ENCODE measurements at places on chromosomes 5 and 9.

GRCh38 chr9:122389799-122390481 lies 19.1 kb downstream of the PTGS1 start:
- ATAC-seq: peak; percentile 61

DNA sequence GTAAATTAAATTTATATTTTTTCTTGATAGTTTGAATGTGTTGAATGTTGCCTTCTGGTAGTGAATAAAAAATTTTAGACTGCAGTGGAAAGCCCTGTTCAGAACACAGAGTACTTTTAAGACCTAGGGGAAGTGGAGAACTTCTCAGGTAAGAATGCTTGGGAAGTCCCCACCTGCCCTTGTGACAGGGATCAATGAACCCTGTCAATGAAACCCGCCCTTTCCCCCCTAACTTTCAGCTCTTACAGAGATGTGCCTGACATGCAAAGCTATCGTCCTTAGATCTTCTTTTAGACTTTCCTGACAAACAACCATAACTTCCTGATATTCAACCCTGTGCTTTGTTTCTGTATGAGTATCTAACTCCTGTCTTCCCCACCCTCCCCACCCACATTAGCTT lies 562.7 kb downstream of the TLE4 start:
- ATAC-seq: no peak

DNA sequence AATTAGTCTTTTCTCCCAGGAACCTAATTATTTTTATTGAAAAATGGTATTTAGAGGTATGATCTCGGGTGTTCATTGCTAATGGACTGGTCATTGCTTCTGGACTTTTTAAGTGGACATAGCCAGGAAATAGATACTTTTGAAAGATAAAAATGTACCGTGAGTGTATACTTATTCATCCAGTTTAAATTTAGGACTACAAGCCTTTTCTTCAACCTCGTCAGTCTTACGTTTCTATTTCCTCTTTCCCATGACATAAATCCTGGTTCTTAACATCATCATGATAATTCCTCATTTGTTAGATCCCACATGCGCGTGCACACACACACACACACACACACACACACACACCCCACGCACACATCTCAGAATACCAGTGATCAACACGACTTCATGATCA lies 15.1 kb downstream of the PDE8B start:
- ATAC-seq: no peak

GRCh38 chr5:142219146-142219545 lies 105.7 kb downstream of the SPRY4 start:
- no peak for ATAC-seq

DNA sequence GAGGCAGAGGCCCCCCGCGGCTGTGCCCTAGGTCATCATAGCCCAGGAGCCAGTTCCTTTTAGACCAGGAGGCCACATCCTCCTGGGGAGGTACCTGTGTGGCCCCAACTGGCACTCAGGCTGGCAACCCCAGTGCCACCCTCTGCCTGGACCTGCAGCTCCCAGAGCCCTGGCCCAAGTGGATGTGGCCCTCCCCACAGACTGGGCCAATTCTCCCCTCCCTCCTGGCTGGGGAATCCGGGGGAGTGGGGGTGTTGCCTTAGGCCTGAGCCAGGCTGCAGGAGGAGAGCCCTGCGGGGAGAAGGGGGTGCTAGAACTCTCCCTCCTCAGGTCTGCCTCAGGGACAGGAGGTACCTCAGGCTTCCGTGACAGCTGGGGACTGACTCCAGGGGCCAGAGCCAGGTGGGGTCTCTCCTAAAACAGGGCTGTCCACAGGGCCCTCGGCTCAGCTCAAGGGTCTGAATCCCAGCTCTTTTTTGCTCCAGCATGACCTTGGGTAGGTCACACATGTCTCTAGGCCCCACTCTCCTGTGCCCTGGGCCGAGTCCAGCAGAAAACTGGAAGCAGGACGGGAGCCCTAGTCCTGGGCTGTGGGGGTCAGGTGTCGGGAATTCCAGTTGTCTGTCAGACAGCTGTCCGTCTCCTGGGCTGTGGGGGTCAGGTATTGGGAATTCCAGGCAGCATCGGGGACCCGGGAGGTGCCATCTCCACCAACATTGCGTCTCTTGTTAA lies 9.6 kb downstream of the DNLZ start:
- ATAC-seq: no peak

DNA sequence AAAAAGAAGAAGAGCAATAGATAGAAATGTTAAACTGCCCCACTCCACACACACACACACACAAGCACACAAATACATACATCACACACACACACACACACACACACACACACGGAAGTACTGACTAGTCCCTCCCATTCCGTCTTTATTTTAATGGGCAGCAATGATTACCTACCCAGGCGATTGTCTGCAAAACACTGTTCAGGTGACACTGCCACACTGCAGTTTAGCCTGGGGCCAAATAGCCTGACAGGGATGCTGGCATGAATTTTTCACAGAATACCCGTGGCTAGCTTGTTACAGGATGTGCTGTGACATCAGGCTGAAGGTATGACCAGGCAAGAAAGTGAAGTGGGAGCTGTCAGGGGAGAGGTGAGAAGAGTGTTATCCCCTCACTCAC lies 86.9 kb downstream of the FRMD3 start:
- ATAC-seq: no peak

- peak; percentile 11 for ATAC-seq
Measured at GRCh38 chr9:128946571-128947276, 679 bp downstream of the DOLK start.

- no peak for ATAC-seq
Measured at GRCh38 chr5:32713361-32713769, 2.2 kb downstream of the NPR3 start.

DNA sequence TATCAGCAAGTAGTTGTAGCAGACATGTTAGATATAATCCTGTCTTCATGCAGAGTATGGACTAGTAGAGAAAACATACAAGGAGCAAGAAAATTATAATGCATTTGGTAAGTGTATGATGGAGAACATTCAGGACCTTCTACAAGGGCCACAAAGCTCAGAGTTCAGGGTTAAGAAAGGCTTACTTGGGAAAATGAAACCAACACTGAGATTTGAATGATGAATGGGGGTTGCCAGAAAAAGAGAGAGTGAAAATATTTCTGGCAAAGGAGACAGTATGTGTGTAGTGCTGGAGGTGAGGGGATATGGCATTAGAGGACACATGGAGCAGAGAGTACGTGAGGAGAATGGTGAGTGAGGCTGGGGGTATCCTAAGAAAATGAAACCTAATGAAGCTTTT lies 169.8 kb upstream of the STK32A start:
- ATAC-seq: no peak

- no peak for ATAC-seq
Measured at GRCh38 chr9:89223396-89223977, 44.9 kb upstream of the SHC3 start.

DNA sequence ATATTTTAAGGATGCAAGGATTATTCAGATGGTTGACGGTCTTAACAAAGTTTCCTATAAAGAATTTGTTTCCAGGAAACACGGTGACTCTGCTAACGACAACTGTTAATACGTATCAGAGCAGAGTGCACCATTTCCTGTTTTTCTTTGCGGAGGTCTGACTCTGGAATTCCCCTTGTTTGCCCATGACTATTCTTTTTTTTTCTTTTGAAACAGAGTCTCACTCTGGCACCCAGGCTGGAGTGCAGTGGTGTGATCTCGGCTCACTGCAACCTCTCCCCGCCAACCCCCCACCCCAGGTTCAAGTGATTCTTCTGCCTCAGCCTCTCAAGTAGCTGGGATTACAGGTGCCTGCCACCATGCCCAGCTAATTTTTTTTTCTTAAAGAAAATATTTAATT lies 115.9 kb downstream of the CDC42SE2 start:
- ATAC-seq: peak; percentile 69

DNA sequence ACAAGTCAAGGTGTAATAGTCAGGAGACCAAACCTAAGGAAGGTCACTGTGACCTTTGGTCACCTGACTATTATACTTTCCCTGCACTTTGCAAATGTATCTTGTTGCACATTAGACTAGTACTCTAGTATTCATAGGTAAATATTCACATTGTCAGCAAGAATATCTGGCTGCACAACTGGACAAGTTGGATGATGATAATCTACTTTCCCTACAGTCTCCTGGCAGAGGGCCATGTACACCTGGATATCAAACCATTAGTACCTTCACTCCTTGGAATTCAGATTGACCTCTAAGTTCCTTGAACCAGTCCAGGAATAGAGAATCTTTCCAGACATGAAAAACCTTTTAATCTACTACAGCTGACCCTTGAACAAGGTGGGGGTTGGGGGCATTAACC lies 344.8 kb downstream of the DEPDC1B start:
- ATAC-seq: no peak

DNA sequence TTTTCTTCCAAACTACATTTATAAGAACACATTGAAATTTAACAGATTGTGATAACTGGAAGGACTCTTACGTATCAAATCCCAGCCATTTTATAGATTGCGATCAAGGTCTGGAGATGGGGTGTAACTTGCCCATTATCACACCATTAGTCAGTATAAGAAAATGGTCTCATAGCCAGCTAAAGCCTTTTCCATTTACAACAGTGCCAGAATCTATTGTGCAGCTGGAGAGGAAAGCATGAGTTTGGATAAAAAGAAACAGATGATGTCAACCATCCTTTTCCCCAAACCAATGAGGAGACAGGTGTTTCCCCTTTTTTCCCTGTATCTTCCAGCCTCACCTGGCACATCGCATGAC lies 658.8 kb downstream of the ACTL7B start:
- no peak for ATAC-seq

DNA sequence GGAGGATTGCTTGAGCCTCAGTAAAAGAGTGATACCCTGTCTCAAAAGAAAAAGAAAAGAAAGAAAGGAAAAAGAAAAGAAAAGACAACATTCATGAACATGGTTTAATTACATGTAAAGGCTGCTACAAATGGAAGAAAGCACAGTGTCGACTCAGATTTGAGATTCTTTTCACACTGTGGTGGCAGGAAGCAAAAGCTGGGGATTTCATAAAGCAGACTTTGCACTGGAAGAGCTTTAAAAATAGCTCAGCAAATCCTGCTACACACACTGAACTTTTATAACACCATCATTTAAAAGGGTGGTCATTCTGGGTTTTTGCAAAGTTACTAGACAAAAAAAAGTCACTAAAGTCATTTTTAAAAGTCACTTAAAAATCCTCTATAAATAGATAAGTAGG lies 140.8 kb downstream of the CEMIP2 start:
- no peak for ATAC-seq

DNA sequence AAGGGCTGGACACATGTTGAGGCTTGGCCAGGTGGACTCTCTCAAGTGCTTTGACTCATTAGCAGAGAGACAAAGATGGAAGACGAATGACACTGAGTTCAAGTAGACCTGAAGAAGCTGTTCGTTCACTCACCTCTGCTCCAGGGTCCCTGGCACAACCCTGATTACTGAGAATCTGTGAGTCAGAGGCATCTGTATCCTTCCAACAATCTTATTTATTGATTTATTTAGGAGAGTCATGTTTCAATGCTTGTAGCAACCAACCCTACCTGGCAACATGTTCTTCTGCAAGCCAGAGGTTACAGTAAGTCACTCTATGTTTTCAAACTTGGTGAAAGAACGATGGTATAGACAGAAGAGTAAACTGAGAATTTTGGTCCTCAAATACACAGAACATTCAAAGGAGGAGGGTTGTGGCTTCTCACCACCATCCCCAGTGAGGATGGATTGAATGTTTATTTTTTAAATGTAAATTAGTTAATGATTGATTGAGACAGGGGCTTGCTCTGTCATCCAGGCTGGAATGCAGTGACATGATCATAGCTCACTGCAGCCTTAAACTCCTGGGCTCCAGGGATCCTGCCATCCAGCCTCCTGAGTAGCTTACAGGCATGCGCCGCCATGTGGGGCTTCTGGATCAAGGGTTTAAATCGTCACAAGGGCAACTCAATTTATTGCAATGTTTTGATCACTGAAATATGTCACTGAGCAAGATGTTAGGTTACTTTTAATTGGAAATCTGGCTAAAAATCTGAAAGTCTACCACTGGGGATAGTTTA lies 55.7 kb upstream of the CARTPT start:
- no peak for ATAC-seq

Data from activated CD4-positive, CD25-positive, alpha-beta regulatory T cell treated with anti-CD3 and anti-CD28 coated beads, Interleukin-2, amount 50 U/mL, for 24 hours (primary cell).